ENCODE measurements at places on chromosomes 7 and 10.
A peak's percentile ranks its signal among the peaks of the same experiment; 100 is the strongest.

- DNase-seq: no peak
Observed at GRCh38 chr7:104296900-104297299, 31.5 kb upstream of the LHFPL3 start.

DNA sequence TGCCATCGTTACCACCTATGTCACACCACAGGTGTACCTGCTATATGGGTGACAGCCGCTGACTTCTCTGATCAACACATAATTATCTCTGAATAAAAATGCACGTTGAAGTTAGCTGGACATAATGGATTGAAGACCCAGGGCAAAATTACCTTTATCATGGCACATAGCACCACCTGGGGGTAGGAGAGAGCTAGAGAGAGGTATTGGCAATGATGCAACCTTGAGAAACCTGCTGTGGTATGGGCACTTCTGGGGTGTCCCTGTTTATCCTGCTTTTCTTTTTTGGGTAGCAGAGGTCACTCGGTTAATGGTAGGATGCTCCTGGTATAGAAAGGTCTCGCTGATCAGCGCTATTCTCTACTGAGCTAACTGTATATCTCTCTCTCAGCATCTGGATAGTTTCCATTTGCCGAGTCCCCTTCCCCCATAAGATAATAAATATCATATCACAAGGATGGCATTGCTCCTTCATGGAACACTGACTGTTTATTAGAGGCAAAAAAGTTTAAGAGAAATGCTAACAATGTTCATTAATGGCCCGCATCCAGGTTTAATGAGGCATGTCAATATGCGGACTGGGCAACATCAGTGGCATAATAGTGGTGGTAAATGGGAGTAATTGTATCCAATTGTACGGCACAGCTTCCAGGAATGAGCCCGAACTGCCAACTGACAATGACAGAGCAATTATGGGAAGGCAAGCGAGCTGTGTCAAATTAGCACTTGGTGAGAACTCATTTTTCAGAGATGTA is 323.1 kb downstream of the TFEC start:
- peak; percentile 25 for DNase-seq

DNA sequence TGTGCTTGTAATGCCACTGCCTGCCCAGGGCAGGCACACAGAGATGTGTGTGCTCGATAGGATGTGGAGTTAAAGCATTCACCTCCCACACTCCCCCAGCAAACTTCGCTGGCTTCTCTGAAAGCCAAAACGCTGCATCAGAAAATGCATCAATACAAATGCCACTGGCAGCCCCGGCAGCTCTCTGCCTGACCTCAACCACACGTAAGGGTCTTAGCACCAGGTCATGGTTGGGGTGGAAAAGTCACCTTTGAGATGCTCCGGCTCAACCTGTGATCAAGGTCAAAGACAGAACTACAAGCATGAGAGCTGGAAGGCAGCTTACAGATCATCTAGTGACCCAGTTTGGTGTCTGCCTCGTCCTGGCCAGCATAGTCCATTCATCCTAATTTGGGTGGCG is 114.4 kb upstream of the NANOS1 start:
- no peak for DNase-seq

DNA sequence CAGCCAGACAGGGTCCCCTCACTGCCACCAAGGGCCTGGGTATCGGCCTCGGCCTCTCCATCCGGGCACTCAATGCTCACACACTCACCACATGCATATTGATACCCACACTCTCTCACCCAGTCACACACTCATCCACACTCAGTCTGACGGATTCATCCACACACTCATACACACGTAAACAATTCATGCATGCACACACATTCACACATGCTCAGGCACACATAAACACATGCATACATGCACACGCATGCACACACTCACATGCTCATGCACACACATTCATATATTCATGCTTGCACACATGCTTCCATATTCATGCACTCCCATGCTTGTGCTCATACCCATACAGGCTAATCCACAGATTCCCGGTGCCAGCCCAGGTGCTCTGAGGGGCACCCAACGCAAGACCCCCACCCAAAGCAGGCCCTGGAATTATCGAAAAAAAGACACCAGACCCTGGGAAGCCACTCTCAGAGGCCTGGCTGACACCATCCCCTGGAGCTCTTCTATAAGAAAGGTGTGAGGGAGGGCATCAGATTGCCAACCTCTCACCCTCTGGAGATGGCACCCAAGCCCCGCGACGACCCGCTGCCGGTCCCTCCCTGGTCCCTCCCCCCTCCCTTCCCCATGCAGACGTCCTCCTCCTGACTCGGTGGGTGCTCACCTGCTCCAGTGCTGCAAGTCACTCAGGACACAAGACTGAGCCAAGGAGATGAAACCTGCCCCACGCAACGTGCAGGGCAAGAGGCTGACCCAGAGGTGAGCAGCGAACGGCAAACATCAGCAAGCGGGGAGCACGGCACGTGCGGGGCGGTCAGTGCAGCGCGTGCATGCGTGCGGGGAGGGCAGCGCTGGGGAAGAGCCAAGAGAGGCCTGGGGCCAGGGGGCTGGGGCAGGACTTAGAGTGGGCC is 15.2 kb downstream of the STK32C start:
- DNase-seq: no peak

DNA sequence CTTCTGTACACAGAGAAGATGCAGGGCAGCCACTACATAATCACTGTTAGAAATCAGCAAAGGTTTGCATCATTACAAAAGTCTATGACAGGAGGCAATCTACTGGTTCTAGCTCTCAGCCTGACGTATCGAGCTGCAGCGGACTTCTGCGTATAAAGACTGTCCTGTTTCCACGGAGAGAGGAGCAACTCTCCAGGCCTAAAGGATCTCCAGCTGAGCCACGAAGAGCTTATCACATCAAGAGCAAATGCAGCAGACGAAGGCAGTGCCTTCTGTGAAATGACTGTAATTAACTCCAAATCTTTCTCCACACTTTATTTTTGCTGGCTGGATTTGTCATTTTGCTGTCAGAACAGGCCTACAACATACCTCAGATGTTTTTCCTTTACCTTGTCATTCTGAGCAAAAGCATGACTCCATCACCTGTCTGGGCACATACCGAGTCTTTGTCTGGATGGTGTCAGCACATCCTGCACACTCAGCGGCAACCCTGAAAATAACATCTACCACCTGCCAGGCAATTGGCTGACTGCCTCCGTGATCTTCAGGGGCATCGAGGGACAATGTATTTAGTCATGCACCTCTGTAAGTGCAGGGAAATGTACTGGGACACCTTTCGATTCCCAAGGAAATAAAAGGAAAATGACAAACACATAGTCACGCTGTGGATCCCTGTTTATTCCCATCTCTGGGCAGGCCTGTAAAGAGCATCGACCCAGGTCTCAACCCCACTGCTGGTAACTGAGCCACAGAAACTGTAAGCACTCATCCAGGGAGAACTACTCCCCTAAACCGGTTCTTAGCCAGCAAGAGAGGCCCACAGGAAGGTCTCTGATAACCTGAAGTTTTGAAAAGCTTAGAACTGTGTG is 26.3 kb upstream of the SH3PXD2A start:
- DNase-seq: no peak

GRCh38 chr7:156261581-156261980 is 379.0 kb upstream of the RNF32 start:
- no peak for DNase-seq

GRCh38 chr10:62414359-62414758 is 40.2 kb downstream of the ZNF365 start:
- no peak for DNase-seq

GRCh38 chr10:110735620-110736027 is 91.5 kb downstream of the RBM20 start:
- no peak for DNase-seq

DNA sequence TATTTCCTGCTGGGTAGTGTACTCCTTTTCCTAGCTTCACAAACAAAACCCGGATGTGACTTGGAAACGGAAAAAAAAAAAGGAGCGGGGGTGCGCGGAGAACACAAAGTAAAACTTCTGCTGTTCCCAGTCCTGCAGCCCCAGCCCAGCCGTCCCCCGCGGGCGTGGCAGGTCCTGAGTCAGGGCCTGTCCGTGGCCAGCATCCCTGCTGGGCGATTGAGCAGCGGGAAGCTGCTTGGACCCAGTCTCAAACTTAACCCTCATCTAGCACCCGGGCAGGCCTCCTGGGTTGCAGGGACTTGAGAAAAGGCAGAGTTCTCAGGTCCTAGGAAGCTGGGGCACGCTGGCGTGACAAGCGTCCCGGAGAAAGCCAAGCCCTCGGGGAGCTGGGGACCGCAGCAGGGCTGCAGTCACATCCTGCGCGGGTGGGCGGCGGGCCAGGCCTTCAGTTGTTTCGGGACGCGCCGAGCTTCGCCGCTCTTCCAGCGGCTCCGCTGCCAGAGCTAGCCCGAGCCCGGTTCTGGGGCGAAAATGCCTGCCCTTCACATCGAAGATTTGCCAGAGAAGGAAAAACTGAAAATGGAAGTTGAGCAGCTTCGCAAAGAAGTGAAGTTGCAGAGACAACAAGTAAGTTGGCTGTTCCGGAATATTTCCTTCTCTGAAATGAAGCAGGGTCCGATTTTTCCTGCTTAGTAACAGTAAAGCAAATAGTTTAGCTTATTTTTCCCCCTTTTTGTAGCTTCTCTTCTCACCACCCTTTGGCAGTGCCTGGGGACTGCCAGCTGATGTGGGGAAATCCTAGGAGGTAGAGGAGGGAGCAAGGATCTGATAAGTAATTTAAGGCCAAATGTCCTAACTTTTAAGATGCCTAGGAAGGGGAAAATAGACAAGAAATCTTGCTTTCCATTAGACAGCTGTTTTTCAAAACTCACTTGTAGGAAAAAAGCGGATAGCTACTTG is at the start of gene GNG11:
Gene GNG11 (plus strand): TSS at position 129 of the 960 bp plus-strand sequence. CDS start 403 bp downstream, at position 532.
- peak; percentile 53 for DNase-seq

- DNase-seq: no peak
Observed at GRCh38 chr10:126398924-126399323, 10.6 kb upstream of the ADAM12 start.

- DNase-seq: no peak
Observed at GRCh38 chr7:82360591-82361368, 82.8 kb downstream of the CACNA2D1 start.

DNA sequence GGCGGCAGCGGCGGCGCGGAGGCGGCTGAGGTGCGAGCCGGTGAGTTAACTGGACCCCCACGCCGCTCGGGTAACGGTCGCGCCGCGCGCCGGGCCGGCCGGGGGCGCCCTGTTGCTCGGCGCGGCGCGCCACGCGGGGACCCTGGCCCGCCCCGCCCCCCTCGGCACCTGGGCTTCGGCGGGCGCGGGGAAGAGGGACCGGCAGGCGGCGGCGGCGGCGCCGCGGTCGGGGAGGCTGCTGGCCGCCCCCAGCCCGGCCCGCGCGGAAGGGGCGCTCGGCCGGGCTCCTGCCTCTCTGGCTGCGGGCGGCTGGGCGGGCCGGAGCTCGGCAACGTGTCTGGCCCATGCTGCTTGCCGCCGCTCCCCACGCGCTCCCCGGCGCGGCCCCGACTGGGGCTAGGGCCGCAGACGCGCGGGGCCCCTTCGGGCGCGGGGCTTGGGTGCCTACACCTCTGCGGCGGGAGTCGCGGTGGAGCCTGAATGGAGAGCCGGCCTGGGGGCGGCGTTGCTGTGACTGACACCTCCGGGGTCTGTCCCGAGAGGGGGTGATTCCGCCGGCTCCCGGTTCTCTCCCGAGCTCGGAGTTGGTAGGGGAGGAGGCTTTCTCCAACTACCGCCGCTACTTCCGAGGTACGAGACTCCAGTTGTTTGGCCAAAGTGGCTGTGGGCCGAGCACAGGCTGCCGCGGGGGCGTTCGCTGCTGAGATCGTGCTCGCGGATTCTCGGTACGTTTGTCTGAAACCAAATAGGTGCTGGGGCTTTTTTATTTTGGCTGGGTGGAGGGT is 494 bp downstream of the PALS2 start:
- peak; percentile 42 for DNase-seq

DNA sequence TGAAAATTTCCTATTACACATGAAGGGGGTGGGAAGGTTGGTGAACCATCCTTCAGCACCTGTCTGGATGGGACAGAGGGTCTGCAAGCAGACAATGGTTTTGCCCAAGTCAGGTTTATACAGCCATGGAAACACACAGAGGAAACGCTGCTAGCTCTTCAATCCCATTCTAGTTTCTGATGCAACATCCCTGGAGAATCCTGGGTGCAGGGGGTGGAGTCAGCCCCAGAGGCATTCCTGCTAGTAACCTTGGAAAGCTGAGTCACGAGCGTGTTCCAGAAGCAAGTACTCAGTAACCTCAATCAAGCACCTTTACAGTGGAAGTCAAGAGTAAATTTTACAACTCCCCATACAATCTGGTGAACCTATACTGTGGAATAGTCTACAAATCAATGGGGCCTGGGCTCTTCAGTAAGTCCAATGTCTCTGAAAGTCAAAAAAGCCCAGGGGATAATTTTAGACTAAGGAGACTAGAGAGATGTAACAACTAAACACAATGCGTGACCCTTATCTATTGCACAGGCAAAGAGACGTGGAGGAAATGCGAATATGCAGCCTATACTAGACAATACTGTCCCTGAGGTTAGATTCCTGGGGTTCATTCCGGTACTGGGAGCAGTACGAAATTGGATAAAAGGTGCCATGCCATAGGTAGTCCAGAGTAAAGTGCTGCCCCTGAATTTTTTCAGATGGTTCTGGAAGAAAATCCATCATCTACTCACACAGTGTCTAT is 95.4 kb downstream of the ZRANB1 start:
- no peak for DNase-seq

DNA sequence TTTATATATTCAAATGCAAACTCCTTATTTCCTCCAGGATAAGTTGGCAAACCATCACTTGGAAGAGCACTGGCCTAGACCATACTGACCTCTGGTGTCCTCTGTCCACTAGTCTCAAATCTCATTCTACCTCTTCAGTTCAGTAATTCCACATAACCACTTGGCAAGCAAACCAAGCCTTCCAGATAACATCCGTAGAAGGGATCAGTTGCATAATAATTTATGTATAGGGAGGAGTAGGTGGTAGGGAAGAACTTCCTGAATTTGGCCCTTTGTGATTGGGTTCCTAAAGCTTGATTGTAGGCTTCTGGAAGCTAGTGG is 55.0 kb downstream of the WAC start:
- DNase-seq: no peak

DNA sequence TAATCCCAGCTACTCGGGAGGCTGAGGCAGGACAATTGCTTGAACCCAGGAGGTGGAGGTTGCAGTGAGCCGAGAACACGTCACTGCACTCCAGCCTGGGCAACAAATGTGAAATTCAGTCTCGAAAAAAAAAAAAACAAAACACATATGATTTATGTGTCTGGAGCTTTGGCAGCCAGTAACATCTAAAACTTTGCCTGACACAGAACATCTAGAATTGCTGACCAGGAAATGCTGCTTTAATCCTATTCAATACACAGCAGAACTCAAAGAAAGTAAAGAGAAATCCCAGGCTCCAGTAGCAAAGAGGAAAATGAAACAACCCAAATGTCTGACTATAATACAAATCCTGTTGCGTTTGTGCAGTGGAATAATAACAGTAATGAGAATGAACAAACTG is 4.5 kb upstream of the CCDC6 start:
- no peak for DNase-seq

DNA sequence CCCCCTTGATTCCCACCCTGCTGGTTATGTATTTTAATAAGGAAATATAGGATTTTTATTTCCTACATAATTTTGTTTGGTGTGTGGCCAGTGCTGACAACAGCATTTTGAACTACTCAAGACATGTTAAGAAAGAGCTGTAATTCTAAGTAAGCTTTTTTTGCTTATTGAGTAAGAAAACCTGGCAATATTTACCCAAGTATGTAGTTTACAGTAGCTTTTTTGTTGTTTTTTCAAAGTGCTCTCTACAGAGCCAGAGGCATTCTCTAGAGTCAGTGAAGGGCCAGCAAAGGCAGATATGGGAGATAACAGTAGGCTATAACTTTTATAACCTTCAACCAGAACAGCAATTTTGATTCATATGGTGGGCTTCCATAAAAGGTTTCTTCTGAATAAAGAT is 63.2 kb upstream of the TMEM168 start:
- DNase-seq: no peak

- DNase-seq: no peak
Observed at GRCh38 chr10:31838065-31838464, 90.6 kb downstream of the ARHGAP12 start.
